ENCODE measurements at places on chromosomes 4 and X.

GRCh38 chr4:173018446-173018845 is 150.2 kb upstream of the GALNT7 start:
- no peak for DNase-seq

GRCh38 chr4:16669036-16669435 is 229.4 kb downstream of the LDB2 start:
- DNase-seq, result no peak

- DNase-seq, result no peak
These were observed 254.2 kb downstream of the ADAMTS3 start for GRCh38 chr4:72314869-72315268.

DNA sequence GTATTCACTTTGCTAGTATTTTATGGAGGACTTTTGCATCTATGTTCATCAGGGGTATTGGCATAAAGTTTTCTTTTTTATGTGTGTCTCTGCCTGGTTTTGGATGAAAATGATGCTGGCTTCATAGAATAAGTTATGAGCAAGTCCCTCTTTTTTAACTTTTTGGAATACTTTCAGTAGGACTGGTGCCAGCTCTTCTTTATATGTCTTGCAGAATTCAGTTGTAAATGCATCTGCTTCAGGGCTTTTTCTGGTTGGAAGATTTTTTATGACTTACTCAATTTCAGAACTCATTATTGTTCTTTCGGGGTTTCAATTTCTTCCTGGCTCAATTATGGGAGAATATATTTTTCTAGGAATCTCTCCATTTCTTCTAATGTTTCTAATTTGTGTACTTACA is 9.1 kb upstream of the CSN2 start:
- no peak for DNase-seq

- no peak for DNase-seq
These were observed 40.7 kb downstream of the SPATA18 start for GRCh38 chr4:52091801-52092200.

GRCh38 chrX:24023972-24024669 is 2.9 kb downstream of the KLHL15 start:
- DNase-seq, result no peak

GRCh38 chr4:156749426-156750403 is 221.9 kb downstream of the PDGFC start:
- DNase-seq, result no peak

DNA sequence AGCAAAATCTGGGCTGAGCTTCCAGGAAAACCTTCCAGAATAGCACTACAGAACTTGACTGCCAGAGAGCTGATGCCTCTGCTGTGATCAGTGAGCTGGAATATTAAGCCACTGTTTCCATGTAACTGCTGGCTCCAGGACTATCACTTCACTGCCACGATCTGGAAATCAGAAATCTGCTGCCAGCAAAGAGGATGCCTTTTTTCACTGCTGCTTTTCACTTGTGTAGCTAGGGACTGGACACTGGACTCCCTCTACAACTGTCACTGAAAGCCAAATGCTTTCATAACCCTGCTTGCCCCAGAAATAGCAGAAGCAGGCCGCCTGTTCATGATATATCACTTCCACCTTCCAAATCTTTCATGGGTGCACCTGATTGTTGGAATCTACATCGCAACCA is 9.4 kb upstream of the AP1S2 start:
- no peak for DNase-seq

GRCh38 chr4:85369703-85370380 is 105.1 kb upstream of the ARHGAP24 start:
- DNase-seq, result no peak

DNA sequence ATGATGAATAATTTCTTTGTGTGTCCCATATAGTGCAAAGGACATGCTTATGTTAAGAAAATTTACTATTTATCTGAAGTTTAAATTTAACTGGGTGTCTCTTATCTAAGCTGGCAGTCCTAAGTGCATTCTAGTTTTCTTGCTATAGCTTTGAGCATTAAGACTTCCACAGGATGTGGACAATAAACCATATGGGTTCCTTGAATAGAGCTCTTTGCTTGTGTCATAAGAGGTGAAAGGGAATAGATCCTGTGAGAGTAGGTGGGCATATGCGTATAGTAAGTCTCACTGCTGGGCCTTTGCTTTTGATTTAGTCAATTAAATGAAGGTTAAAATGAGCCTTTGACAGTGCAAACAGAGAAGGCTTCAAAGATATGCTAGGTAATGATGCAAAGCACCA is 223.4 kb upstream of the GYPA start:
- no peak for DNase-seq

GRCh38 chrX:106912864-106913263 is 7.3 kb upstream of the CLDN2 start:
- DNase-seq, result no peak

DNA sequence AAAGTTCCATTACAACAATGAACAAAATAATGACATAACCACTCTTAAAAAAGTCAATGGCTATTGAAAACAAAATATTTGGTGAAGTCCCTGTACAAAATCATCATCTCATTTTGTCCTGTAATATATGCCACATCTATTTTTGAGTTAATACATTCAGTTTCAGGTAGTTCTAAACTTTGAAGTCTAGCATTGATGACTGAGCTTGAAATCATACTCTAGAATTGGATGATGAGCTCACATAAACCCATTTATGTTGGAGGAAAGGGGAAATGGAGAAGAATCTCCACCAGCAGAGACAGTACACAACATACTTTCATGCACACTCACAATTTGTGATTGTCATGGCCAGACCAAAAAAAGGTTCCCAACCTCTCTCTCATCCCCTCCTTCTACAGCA is 371.1 kb upstream of the NR3C2 start:
- no peak for DNase-seq

Data from activated T-cell treated with anti-CD3 and anti-CD28 coated beads for 1 hour (primary cell).